Thoracic aorta (tissue), 2 donors: ENCODE measurements at places on chromosomes 3 and 15. TPM values are rescaled to one million over a fixed set of nuclear protein-coding genes. Genes with fewer than 3 reads are reported as not detected.

DNA sequence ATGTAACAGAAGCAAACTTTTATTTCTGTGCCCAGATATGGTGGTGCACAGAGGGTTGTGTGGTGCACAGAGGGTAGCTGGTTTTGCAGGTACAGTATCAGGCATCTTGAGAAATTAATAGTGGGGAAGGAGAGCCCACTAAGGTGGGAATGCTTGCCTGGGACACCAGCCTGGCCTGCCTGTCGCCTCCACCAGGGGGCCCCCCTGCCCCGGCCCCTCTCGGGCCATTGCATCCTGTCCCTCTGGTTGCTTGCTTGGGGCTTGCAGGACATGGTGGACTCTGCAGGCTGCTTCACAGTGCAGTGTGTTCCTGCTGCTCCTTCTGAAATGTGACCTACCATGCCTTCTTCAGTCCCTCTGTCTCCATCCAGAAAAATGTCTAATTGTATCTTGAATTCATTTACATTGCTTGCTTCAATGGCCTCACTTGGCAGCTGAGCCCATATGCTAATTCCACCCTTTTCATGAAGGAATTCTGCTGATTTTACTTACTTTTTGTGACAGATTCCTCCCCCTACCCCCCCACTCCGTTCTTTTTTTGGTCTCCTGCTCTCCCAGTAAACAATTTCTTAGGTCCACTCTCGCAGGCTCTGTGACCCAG lies 73.6 kb downstream of the EEFSEC start:
- H3K27me3 ChIP-seq, result no peaks in the 10 kb centered on the region
- no peak overlapping the region for H3K27ac ChIP-seq
- no peak for DNase-seq

DNA sequence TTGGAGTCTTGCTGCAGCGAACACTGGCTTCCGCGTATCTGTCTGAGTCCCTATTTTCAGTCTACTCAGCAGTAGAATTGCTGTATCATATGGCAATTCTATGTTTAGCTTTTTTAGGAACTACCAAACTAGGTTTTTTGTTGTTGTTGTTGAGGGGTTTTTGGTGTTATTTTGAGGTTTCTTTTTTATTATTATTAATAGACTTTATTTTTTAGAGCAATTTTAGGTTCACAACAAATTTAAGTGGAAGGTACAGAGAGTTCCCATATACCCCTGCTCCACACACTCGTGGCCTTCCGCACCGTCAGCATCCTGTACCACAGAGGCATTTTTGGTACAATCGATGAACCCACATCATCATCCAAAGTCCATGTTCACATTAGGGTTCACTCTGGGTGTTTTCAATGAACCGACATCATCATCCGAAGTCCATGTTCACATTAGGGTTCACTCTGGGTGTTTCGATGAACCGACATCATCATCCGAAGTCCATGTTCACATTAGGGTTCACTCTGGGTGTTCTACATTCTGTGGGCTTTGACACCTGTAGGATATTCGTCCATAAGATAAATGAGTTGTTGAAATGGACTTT lies 67.9 kb downstream of the LMLN start:
- H3K27ac ChIP-seq, result no peak overlapping the region
- H3K4me1 ChIP-seq, result no peaks in the 10 kb centered on the region
- no peaks in the 10 kb centered on the region for H3K36me3 ChIP-seq
- H3K27me3 ChIP-seq, result no peaks in the 10 kb centered on the region

GRCh38 chr15:61996056-61996635 lies 64.1 kb downstream of the VPS13C start:
- no peak for DNase-seq
- H3K27ac ChIP-seq, result no peak overlapping the region
- H3K4me1 ChIP-seq, result no peaks in the 10 kb centered on the region
- no peaks in the 10 kb centered on the region for H3K27me3 ChIP-seq
- H3K4me3 ChIP-seq, result no peak overlapping the region

DNA sequence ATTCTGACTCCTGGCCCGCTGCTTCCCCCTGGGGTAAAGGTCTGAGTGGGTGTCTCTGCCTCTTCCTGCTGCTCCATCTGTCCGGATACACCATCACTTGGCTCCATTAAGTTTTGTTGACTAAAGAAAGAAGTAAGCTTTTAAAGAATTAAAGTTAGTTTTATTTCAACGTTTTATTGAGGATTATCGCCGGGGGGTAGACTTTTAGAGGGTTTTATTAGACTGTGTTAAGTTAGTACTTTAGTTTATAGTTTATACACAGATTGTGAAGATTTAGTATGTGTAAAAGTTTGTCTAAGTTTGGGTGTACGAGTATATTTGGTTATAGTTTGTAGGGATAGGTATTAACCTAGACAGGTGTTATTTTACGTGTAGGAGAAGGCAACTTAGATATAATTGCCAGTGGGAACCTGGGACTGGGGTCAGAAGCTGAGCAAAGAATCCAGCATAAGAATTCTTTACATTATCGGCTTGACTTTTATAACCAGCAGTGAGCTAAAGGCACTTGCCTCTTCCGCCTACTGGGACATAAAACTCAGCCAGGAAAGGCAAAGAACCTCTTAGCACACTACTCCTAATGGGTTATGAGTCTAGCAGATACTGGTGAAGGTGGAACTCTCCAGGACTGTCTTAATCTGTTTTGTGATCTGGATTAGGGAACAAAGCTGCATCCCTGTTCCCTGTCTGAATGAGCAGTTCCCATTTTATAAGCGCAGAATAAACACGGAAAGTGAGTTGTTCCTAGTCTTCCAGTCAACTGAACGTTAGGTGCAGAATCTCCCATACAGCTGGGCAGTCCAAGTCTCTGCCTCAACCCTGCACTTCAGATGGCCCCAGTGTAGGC lies 131.3 kb downstream of the FAM43A start:
- no peak overlapping the region for H3K27ac ChIP-seq
- no peaks in the 10 kb centered on the region for H3K36me3 ChIP-seq
- H3K4me3 ChIP-seq, result no peak overlapping the region
- no peak for DNase-seq
- H3K27me3 ChIP-seq, result no peaks in the 10 kb centered on the region

- H3K4me1 ChIP-seq, result no peaks in the 10 kb centered on the region
- H3K4me3 ChIP-seq, result no peak overlapping the region
- no peak for DNase-seq
- no peak overlapping the region for H3K27ac ChIP-seq
- peaks cover 64% of the 10 kb centered on the region for H3K36me3 ChIP-seq
Observed at GRCh38 chr3:9435316-9435715, 37.9 kb downstream of the SETD5 start.

DNA sequence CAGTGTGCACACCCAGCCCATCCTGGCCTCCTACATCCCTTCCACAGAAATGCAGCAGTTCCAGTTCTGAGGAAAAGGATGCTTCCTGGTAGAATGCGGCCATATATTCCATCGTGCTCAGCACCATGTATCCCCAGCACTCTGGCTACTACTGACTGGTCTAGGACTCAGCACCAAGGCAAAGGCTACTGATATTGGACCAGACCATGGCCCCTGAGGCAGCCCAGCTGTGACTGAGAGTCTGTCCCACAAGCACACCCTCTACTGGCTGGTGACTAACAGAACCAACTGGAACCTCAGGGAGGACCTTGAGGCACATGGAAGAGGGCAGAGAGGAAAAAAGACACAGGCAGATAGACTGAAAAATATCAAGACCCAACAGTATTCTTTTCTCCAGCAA lies 30.0 kb downstream of the TARS3 start:
- no peak overlapping the region for H3K4me3 ChIP-seq
- peaks cover 26% of the 10 kb centered on the region for H3K36me3 ChIP-seq
- no peaks in the 10 kb centered on the region for H3K4me1 ChIP-seq

- H3K27me3 ChIP-seq, result no peaks in the 10 kb centered on the region
- H3K4me1 ChIP-seq, result no peaks in the 10 kb centered on the region
- no peaks in the 10 kb centered on the region for H3K36me3 ChIP-seq
- DNase-seq, result no peak
Observed at GRCh38 chr15:70486451-70487386, 276.6 kb downstream of the UACA start.

GRCh38 chr3:26752466-26752865 lies 129.9 kb downstream of the LRRC3B start:
- no peak for DNase-seq
- H3K36me3 ChIP-seq, result no peaks in the 10 kb centered on the region
- H3K27ac ChIP-seq, result no peak overlapping the region
- no peaks in the 10 kb centered on the region for H3K4me1 ChIP-seq

- no peaks in the 10 kb centered on the region for H3K27me3 ChIP-seq
- no peak overlapping the region for H3K4me3 ChIP-seq
- no peak overlapping the region for H3K27ac ChIP-seq
- no peaks in the 10 kb centered on the region for H3K36me3 ChIP-seq
Observed at GRCh38 chr3:109072194-109072593, 45.7 kb downstream of the MORC1 start.

Gene HTR3D
- not detected for total RNA-seq

Gene AP3B2
- total RNA-seq, result not detected
